ENCODE measurements at places on chromosomes 5 and 9. TPM values are rescaled to one million over a fixed set of nuclear protein-coding genes. Genes with fewer than 3 reads are reported as not detected.

Gene RGS7BP
- under 0.01 TPM for total RNA-seq

Gene GABRA1
- total RNA-seq: not detected

Gene FOXD1
- 0.28 TPM for total RNA-seq

Gene IFNA2
- not detected for total RNA-seq

Gene SCAI
- 6.7 TPM for total RNA-seq

Gene DIMT1
- 22.9 TPM for total RNA-seq

All from smooth muscle cell of bladder (primary cell).